ENCODE measurements at places on chromosomes 5 and 9.

DNA sequence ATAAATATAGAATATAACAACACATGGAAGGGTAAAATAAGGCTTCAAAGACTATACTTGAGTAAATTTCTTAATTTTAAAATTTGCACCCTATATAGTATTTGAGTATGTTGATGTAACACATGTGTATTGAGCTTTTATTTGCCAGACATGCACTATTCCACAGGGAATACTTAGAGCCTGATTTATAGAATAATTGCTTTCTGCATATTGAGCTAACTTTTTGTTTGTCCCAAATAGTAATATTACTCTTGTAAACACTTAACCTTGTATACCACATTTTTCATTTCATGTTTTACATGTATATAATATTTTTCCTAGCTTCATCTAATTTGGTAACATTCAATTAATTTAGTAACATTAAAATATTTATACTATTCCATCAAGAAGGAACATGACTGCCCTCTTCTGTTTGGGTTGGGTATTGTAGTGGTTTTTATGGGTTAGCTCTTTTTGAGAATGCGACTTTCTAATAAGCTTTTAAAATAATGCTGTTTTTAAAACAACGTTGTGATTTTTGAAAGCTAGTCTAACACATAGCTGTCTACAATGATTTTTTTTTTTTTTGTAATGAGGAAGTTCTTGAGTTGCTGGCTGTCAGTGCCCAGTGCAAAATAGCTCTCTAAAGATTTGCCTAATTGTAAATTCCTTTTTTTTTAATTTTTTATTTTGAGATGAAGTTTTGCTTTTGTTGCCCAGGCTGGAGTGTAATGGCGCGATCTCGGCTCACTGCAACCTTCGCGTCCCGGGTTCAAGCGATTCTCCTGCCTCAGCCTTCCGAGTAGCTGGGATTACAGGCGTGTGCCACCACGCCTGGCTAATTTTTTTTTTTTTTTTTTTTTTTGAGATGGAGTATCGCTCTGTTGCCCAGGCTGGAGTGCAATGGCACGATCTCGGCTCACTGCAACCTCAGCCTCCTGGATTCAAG, 4.8 kb downstream of the SUB1 start:
- peak; percentile 82 for DNase-seq

DNA sequence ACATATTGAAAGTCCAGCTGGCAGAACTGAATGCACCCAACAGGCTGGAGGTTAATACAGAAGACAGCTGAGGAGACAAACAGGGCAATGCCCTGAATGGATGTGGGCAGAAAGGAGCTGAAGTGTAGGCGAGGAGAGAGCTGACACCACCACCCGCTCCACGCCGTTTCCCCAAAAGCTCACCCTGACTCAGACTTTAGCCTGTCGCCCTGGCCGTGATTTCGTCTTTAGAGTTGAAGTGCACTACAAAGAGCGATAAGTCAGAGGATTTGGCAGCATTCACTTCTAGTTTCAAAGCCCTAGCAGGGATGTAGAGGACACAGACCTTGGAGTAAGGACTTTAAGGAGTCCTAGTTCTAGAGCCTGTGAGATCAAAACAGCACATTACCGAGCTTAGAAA, 2.2 kb upstream of the ERAP1 start:
- no peak for DNase-seq

DNA sequence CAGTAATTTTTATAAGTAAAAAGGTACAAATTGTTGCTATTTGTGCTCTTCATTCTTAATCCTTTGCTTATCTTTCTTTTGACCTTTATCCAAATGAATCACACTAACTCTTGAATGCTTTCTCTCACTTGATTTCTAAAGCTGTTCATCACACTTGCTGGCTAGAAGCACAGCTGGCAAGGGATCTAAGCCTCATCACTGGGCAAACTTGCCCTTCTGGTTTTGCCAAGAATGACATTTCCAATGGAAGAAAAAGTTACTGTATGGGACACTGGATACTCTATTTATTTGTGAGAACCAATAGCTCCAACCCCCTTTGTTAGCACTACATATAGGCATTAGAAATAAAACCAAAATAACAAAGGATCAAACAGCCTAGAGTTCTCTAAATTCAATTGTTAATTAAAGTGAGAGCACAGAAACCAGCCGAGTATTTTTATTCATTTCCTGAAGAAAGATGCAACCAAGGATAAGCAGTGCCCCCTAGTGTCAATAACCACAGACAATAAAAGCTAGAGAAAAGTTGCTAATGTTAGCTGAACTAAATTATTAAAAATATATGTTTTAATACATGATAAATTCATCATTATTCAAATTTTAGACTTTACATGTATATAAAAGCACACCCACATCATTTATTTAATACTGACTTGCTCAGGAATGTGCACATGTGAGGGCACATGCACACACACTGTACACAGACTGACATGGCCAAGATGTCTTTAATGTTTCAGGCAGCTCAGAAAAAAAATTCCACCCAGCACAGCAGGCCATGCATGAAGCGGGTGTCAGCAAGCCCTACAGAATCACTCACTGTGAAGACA, 59.8 kb upstream of the POU5F2 start:
- peak; percentile 48 for DNase-seq

GRCh38 chr5:15425766-15426165, 74.2 kb upstream of the FBXL7 start:
- no peak for DNase-seq

DNA sequence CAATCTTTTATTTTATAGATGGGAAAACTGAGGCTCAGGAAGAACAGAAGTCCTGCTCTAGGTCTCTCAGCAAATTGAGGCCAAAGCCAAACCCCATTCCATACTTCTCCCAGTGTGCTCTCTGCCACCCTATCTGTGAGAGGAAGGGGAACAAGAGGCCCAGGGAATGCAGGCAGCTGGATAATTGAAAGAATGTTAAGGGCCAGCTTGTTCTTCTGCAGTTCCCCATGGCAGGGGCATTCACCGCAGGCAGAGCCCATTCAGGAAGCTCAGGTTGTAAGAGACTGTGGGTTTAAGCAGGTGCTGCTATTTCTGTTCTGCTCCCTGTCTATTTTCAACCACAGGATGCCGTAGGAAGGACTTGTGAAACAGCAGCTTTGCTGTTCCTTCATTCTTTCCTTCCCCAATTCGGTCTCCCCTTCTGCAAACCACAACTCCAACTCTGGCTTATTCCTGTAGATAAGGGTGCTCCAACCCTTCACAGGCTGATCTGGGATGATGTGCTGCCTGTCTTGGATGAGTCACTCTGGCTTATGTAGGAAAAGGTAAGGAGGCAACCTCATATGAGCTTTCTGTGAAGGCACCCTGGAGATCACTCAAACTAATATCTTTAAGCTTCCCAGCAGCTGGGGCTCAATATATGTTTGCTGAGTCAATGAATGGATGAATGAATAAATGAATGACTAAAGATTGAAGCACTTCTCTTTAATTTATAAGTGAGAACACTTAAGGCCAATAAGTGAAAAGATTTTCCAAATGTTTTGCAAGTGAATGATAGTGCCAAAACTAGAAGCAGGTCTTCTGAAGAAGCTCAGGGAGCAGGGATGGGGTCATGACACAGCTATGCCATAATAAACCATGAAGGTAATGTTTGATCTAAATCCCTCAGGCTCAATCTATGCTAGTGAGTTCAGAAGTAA, 377.6 kb downstream of the BRINP1 start:
- no peak for DNase-seq

- no peak for DNase-seq
Observed at GRCh38 chr5:51433052-51433710, 49.9 kb downstream of the ISL1 start.

DNA sequence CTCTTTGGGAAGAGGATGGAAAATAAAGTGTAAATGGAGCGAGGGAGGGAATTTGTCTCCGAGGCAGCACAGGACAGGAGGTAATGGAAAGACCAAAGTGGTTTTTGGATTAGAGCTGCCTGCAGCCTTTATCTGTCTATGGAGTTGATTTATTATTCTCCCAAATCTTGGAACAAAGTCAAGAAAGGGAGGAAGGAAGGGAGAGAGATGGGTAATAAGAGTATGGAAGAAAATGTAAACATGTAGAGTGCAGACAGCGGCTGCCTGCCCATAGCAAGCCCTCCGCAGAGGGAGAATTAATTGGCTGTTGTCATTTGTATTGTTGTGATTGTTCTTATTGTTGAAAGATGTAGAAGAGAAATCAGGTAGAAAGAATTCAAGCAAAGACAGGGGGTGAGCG, 15.7 kb downstream of the KCNIP1 start:
- DNase-seq = no peak

DNA sequence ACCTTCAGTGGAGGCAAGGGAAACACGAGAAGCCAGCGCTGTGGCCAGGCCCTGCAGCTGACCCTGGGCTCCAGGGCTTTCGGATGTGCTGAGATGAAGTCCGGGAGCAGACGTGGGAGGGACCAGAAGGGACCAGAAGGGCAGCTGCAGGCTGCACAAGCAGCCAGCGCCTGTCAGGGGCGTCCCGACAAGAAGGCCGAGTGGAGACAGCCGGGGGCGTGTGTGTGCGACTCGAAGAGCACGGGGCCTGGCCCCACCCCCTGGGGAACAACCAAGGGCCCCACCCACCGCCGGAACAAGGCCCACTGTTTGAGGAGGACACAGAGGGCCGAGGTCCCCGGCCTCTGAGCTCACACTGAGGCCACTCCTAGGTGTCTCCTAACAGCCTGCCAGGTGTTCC, 31.4 kb downstream of the SLC12A7 start:
- no peak for DNase-seq

- no peak for DNase-seq
Observed at GRCh38 chr5:139692679-139693308, 44.6 kb downstream of the CXXC5 start.

DNA sequence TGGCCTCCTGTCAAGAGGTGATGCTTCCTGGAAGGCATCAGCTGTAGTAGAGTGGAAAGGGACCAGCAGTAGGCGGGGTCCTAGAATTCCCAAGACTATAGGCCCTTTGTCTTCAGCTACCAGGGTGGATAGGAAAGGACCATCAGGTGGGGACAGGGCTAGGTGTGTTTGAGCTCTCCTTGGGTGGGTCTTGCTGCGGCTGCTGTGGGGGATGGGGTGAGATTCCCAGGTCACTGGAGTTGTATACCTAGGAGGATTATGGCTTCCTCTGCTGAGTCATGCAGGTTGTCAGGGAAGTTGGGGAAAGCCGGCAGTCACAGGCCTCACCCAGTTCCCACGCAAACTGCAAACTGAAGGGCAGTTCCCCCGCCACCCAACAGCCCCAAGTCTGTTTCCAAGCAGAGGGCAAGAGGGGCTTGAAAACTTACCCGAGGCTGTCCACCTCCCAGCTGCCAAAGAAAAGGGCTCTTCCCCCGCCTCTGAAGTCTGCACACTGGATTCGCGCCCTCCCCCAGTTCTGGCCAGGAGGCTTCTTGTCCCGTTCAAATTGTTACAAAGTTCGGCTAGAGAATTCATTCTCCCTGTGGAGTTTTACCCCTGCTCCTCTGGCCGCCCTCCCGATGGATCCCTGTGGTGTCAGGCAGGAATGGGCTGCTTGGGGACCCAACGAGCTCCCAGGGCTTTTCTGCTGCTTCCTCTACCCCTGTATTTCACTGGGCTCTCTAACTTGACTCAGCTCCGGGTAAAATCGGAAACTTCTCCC, 23.0 kb upstream of the ECM2 start:
- no peak for DNase-seq

GRCh38 chr5:61999371-61999770, 306.6 kb upstream of the KIF2A start:
- DNase-seq = no peak

- DNase-seq = no peak
Observed at GRCh38 chr5:156618601-156619000, 231.5 kb upstream of the PPP1R2B start.

DNA sequence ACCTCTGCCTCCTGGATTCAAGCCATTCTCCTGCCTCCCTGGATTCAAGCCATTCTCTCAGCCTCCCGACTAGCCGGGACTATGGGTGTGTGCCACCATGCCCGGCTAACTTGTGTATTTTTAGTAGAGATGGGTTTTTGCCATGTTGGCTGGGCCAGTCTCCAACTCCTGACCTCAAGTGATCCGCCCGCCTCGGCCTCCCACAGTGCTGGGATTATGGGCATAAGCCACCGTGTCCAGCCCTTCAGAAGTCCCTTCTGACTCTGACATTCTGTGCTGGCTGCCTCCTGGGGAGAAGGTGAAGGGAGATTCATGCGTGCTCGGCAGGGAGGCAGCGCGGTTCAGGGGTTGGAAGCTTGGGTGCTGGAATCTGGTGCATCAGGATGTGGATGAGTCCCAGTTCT, 28.8 kb downstream of the PRRX2 start:
- DNase-seq = no peak

GRCh38 chr5:33102551-33102950, 338.2 kb upstream of the TARS1 start:
- no peak for DNase-seq

DNA sequence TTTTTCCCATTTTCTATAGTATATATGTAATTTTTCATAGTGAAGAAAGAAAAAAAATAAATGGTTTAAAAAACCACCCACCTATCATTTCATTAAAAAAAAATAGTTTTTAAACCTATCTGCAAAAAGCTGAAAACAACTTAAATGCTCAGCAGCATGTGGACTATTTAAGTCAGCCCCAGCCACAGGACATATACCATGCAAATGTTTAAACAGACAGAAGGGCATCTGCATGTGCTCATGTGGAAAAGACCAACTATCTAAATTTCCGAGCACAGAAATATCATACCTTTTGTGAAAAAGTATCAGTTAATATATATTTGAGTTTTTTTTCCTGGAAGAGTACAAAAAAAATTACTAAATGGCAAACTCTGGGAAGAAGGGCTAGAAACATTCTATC, 143.4 kb downstream of the EPB41L4A start:
- no peak for DNase-seq

GRCh38 chr5:154971501-154971900, 30.6 kb downstream of the MRPL22 start:
- DNase-seq = no peak

GRCh38 chr9:79266986-79267385, 304.8 kb upstream of the TLE4 start:
- no peak for DNase-seq

DNA sequence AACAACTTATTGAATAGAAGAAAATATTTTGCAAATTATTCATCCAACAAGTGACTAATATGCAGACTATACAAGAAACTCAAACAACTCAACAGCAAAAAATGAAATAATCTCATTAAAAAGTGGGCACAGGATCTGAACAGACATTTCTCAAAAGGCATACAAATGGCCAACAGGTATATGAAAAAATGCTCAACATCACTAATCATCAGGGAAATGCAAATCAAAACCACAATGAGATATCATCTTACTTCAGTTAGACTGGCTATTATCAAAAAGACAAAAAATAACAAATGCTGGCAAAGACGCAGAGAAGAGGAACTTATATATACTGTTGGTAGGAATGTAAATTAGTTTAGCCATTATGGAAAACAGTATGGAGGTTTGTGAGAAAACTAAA, 1.8 kb upstream of the AMACR start:
- DNase-seq = no peak

- DNase-seq = no peak
Observed at GRCh38 chr5:141757402-141757801, 75.4 kb upstream of the ARAP3 start.

- no peak for DNase-seq
Observed at GRCh38 chr5:150286820-150287219, 2.8 kb downstream of the CAMK2A start.

DNA sequence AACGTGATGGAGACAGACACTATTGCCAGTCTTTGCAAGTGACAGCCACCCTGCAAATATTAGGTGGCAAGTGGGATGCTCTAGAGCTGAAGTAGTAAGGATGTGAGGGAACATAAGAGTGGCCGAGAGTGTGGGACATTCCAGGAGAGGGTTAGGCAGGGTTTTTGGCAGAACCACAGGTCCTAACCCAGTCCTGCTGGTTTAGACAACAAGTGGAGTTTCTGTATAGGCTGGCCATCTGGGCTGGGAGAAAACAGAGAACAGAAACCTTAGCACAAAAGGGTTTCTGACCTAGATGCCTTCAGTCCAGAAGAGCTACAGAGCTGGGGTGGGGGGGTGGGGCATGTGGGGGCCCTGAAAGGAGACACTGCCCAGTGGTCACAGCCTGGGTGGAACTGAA, 107.4 kb downstream of the TMEM174 start:
- DNase-seq = no peak
